T-helper 17 cell (primary cell): ENCODE measurements at places on chromosomes 2 and 18.

DNA sequence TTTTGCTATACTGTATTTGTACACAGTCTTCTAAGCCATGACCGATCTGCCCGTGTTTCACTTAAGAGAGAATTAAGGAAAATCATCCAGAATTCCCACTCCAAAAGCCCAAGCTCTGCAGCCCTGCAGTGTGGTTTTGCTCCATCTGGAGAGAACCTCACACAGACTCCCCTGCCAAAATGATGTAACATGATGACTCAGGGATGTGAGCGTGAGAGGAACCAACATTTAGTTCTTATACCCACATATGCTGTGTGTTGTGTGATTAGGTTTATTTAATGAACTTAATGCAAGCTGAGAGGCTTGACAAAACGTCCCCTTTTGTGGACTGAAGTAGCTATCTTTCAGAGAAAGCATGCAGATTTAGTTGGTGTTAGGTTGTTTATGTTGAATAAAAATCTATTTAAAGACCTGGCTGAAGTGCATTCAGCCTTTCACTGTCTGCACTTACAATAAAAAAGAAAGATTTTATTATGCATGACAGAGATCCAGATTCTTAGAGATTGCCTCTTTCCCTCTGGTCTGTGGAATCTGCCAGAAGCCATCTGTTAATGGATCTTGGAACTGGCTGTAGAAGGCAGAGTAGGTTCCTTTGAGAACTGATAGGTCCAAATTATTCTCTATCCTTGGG, 6.3 kb downstream of the RAB12 start:
- no peak for DNase-seq

DNA sequence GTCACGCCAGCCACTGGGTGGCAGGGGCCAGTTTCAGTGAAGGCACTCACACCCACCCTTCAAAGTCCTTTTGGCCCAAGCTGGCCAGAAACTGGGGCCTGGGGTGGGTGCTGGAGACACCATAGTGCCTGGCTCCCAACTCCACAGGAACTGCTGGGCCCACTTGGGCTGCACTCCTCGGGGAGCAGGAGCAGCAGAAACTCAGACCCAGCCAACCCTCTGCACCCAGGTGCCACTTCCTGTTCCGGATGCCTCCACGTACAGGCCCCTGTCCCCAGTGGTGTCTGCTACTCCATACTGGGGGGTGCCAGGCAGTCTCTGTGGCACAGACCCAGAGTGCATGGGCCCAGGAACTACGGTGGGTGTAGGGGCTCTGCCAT, 42.5 kb upstream of the ZNF519 start:
- no peak for DNase-seq

DNA sequence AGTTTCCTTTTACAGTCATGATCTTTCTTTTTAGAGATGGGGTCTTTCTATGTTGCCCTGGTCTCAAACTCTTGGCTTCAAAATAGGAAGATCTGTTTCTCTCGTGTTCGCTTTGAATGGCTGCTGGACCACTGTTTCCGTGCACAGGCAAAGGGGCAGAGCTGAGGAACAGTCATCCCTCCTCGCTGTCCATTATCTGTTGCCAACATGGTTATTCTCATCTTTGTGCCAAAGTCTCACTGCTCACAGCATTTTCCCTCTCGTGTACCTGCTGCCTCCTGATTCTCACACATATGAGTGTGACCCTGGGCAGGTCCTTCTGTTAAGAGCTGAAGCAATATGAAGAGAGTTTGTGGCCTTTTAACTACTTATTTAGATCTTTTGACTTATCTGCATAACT, 28.0 kb upstream of the CCNYL1 start:
- no peak for DNase-seq

- DNase-seq = no peak
These were observed 7.1 kb upstream of the IL1RL1 start for GRCh38 chr2:102304268-102304667.

DNA sequence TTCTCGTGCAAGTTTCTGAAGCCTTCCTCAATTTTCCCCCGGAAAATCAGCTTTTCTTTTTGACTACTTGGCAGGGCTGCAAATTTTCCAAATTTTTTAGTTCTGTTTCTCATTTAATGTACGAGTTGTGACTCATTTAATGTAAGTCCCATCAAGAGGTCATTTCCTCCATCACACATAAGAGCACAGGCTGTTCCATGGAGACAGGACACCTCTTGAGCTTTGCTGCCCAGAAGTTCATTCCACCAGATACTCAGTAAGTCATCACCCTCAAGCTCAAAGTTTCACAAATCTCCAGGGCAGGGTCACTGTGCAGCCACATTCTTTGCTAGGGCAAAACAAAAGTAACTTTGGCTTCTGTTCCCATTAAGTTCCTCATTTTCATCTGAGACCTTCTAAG, 101.5 kb upstream of the TEKT4 start:
- DNase-seq = no peak
